ENCODE measurements at places on chromosomes 5 and 9.

GRCh38 chr9:128999581-129000206, 28.4 kb downstream of the SH3GLB2 start:
- DNase-seq: no peak

DNA sequence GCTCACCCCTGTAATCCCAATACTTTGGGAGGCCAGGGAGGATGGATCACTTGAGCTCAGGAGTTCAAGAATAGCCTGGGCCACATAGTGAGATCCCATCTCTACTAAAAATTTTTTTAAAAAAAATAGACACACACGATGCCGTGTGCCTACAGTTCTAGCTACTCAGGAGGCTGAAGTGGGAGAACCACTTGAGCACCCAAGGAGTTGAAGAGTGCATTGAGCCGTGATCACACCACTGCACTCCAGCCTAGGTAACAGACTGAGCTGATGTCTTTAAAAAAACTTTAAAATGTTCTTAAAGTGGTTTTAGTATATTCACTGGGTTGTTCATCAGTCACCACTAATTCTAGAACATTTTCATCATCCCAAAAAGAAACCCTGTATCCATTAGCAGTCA, 51.9 kb upstream of the RNF38 start:
- DNase-seq: no peak

DNA sequence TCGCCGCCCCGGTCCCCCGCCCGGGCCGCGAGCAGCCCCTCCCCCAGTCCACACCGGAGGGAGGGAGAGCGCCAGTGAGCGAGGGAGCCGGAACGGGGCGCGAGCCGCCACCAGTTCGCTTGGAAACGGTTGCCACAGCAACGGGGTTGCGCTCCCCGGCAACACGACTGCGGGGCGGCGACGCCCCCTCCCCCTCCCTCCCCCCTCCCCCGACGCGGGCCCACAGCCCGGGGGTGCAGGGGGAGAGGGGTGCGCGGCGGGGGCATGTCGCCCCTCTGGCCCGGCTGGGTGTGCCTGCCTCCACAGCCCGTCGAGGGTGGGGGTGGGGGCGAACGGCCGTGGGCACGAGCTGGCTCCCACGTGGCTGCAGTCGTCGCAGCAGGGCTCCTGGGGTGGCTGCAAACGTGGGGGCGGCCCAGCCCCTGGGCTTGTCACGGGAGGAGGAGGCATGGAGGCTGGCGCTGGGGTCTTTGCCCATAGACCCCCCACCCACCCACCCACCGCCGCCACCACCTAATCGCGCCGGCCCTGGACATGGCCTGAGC, 524 bp downstream of the PRR7 start:
- peak; percentile 60 for DNase-seq

GRCh38 chr5:1698589-1699316, 100.9 kb downstream of the MRPL36 start:
- no peak for DNase-seq

- DNase-seq: no peak
Observed at GRCh38 chr5:135535420-135535819, 344 bp downstream of the NEUROG1 start.

DNA sequence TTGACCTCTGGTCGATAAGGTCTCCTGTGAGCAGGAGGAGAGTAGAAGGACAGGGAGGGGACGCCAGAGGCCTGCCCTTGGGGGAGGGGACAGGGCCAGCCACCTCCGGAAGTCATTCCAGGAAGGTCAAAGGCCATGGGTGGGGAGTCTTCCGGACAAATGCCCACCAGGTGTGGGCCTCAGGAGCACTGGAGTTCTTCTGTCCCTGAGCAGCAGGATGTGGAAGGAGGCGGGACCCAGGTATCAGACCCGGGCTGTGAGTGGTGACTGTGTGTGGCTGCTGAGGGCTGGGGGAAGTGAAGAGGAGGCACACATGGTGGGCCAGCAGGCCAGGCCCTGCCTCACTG, 13.9 kb downstream of the FGF18 start:
- DNase-seq: no peak

DNA sequence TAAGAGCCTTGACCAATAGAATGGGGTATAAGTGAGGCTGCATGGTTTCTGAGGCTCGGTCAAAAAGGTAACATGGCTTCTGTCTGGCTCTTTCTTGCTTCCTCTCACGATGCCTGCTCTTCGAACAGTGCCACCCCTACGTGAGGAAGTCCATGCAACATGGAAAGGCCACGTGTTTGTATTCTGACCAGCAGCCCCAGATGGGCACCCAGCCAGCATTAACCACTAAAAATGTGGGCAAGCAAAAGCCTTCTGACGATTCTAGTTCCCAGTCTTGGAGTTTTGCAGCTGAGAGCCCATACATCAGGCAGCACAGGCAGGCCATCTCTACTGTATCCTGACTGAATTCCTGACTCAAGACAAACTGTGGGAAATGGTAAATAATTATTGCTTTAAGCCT, 24.2 kb upstream of the NREP start:
- no peak for DNase-seq

- no peak for DNase-seq
Observed at GRCh38 chr9:35481347-35481975, 8.4 kb upstream of the RUSC2 start.

DNA sequence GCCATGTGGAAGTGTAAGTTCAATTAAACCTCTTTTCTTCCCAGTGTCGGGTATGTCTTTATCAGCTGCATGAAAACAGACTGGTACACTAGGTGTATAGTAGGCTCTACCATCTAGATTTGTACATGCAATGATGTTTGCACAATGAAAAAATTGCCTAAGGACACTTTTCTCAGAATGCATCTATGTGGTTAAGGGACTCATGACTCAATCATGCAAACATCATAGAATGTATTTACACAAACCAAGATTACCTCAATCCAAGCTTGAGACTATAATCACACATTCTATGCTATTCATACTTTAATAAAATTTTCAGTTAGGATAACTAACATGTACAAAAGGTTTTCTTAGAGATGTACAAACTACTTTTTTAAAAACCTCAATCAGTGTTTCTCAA, 1164.5 kb downstream of the CDH12 start:
- DNase-seq: no peak

DNA sequence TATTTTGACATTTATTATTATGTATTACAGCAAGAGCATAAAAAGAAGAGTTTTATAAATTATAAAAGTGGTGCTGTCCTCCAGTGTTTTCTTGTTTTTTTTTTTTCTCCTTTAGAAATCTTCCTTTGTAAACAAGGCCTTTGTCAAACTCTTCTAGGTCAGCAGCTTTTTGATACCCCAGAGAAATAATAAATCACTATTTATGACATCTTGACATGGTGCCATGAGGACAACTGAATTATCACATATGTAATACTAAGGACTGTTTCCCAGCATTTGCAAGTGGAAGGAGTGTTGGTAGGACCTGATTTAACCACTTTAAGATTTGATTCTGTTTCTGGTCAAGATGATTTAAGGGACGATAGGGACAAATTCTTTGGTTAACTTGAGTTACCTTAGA, 4.6 kb downstream of the SMARCA2 start:
- no peak for DNase-seq

GRCh38 chr9:76545191-76545590, 86.2 kb downstream of the GCNT1 start:
- no peak for DNase-seq

DNA sequence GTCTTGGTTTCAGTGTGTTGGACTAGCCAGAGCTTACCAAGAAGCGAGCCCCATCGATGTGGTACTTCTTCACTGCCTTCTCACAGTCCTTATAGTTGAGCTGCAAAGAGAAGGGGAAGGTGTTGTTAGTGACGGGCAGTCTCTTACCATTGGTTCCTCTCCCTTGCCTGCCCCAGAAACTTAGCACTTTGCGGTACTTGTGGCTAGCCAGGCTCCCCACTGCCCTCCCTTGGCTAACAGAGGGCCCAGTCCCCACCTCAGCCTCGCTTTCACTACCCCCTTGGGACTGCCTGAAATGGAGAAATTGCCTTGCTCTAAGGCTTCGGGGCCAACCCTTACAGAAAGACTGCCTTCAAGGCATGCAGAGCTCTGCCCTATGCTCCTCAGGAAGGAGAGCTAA, 4.3 kb downstream of the LCP2 start:
- no peak for DNase-seq

DNA sequence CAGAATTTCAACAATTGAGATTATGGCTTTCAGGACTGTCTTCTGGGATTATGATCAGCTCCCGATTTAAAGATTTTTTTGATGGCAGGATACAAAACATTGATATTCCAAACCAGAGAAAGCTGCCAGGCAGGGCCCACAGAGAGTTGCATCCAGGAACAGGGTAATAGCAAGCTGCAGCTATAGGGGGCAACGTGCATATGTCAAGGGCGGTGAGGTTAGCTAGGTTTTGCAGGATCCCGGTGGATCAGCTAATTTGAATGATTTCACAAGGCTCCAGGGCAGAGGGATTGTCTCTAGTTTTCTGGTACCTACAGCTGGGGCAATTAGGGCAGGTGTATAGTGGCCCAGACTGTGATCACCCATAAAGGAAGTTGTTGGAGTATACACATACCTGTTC, 339.4 kb downstream of the CHSY3 start:
- no peak for DNase-seq

DNA sequence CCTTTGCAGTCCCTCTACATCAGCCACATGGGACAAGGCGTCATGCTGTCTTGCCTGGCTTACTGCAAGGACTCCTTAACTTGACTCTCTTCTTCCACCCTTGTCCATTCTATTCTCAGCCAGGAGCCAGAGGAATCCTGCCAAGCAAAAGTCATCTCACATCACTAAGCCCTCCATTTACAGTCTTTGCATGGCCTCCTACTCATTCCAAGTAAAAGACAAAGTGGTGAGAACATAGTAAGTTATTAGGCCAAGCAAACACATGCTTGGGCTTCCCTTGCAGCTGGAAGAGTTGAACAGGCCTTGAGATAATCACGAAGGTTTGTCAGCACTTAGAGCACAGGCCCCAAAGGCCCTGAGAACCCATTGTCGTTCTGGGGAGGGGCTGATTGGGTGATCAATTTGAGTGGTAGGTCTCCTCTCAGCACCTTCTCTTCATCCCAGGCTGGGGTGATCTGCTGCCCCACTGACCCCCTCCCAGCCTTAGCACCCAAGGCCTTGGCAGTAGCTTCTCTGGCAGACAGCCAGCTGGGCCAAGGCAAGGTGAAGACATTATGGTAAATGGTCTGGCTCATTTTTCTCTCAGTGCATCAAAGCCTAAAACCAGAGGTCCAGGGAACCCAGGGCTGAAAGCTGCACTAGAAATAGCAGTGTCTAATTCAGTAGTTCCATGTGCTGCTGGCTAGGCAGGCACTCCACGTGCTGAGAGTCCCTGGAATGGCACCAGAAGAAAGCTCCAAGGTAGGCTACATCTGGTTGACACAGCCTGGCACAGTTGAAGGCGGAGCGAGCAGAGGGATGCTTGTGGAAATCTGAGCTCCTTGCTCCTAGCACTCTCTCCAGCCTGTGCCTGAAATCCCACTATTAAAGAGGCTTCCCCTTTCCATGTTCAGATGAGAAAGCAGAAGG, 121.4 kb downstream of the ASTN2 start:
- DNase-seq: no peak

GRCh38 chr5:76583163-76584047, 39.8 kb downstream of the F2RL2 start:
- no peak for DNase-seq

DNA sequence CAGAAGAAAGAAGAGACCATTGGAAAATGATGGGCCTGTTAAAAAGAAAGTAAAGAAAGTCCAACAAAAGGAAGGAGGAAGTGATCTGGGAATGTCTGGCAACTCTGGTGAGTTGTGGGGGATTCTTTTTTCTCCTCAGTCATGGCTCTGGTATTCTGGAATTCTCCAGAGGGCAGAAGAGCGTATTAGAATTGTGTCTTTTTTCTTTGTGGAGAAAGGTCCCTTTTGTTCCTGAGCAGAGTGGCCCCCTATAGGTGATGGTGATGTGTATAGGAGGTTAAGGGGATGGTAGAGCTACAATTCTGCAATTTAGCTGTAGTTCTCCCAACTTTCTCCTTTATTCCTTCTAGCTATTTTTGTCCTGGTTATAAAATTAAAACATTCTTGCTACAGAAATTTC, 1.6 kb upstream of the DHFR start:
- no peak for DNase-seq

GRCh38 chr9:114102484-114102883, 3.4 kb upstream of the KIF12 start:
- DNase-seq: no peak

GRCh38 chr9:115495836-115496235, 377.9 kb upstream of the TNC start:
- DNase-seq: no peak

DNA sequence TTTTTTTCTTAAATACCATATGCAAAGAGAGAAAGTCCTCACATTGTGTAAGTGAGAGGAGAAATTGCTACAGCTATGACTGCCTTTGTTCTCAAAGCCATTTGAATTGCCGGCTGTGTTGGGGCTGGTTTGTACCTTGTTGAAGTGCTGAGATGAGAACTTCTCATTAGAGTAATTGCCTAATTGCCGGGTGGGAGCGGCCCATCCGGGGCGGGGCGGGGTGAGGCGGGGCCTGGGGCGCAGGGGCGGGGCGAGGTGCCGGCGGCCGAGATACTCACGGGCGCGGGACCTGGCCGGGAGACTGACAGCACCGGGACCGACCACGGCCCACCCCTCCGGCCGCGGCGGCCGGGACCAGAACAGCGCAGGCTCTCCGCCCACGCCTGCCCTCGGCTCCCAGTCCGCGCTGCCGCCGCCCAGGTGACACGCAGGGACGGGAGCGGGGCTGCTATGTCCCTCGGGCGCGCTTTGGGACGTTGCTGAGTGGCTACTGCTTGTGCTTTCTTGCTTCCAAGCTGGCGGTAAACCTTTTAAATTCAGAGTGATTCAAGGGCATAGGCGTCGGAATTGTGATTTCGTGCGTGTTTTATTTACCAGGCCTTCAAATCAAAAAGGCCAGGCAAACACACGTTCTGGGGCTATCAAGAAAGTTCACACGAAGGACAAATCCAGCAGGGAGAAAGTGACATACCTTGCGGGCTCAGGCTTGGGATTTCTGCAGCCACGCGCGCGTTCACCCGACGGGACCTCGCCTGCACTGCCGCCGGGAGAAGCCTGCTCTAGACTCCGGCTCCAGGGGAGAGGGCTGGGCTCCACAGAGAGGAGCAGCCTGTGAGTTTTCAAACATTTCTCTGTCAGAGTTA, 269.1 kb downstream of the FANCC start:
- peak; percentile 17 for DNase-seq

DNA sequence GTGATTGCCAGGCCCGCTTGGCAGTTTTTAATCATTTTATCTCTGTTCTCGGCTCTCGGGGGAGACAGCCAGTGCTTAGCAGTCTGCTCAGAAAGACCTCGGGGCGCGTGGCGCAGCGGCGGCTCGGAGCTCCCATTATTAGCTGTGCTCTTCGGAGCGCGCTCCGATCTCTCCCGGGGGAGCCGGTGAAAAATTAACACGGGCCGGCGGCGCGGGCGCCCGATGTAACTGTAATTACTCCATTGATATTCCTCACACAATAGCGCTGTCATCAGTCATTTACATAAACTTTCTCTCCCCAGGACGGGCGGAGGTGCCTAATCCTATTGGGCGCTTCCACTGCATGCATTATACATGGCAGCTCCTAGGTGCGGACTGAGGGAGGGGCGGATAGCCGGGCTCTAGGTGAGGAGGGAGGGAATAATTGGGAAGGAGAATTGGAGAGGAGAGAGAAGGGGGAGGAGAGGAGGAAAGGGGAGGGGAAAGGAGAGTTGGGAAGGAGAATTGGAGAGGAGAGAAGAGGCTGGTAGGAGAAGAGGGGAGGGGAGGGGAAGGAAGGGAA, 24.9 kb downstream of the LMX1B start:
- DNase-seq: no peak
